Lower leg skin (tissue), 4 donors: ENCODE measurements at places on chromosomes 7 and 10.

- no peak for DNase-seq
Observed at GRCh38 chr10:121680879-121681655, 82.8 kb upstream of the FGFR2 start.

GRCh38 chr7:157518514-157519175 is 181.8 kb downstream of the DNAJB6 start:
- DNase-seq: no peak

DNA sequence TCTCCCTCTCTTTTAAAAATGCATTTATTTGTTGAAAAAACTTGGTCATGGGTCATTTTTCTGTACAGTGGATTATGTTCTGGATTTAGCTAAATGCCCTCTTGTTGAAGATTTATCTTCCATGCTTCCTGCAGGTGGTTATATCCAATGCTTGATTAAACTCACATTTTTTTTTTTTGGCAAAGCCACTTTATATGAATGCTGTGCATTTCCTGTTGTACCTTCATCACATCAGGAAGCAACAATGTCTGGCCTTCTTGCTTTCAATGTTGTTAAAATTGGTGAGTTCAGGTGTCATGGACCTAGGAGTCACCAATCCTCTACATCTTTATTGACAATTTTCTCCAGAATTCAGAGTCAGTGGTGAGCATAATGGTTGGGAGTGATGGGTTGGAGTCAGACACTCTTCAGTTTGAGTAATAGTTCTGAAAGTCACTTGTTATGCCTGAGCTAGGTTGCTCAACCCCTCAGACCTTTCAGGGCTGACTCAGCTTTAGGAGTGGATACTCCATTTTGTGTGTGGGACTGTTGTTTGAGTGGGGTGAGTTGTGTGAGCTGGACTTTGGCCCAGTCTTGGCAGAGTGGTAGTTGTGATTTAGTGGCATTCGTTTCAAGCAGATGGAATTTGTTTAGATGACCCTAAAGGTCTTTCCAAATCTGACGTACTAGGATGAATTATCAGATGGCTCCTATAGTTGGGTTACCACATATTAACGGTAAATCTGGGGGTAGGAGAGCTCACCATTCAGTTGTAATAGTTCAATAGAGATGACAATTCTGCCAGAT is 213.5 kb upstream of the ZNF32 start:
- no peak for DNase-seq

DNA sequence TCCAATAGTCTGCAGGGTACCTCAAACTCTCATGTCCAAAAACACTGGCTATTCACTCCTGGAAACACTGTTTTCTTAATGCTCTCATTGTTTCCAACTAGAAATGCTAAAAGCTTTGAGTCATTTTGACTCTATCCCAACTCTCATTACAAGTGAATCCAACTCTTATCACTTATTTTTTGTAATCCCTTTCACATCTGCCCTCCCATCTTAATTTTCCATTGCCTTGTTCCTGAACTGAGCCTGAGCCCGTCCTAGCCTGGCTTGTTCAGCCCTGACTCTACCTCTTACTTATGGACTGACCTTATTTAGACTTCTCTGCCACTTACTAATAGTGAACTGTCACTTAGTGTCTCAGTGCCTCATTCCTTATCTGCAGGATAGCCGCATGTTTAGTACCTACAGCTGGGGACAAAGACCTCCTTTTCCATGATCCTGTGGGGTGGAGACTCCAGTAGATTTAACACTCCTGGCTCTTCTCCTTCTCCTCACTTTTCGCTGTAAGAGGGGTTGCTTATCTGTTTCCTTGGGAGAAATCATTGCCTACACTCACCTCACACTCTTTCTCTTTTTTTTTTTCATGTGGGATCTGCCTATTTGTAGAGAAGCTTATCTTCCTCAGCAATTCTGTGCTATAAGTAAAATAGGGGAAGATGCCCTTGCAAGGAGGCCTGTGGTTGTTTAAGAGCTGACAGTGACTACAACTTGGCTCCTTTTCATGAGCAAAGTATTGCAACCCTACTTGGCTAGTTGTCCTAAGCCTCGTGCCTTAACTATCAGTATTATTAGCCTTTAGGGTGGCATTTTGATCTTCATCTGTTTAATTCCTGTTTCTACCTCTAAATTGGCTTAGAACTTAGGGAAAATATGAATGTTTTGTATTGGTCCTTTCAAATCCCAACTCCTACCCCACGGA is 56.4 kb downstream of the SLC16A12 start:
- no peak for DNase-seq

DNA sequence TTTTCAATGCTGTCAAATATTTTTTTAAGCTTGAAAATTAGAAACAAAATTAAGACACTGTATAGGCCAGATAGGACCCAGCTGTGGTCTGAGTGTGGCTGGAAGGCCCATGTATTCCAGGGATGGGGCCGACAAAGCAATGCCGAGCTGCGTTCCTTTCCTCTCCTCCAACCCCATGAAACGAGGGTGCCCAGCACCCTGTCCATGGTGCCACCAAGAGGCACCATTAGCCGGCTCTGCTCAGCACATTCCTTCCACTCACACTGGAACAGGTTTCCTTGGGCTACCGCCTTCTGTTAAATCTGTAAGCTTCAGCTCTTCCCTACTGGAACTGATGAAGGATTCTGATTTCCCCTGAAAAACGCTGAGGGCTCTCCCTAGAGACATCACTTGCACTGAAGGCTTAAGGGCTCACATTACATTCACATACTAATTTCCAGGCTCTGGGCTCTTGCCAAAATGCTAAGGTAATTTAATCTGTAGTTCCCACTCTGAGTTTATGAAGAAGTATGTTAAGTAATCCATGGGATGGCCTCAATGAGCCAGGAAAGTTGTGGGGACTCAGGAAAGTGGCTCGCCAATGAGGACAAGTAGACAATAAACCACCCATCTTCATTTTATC is 73.7 kb upstream of the CAMK2B start:
- DNase-seq: peak; percentile 31

GRCh38 chr10:115222039-115222438 is 128.9 kb downstream of the ATRNL1 start:
- no peak for DNase-seq

- DNase-seq: no peak
Observed at GRCh38 chr7:12244129-12244528, 33.0 kb downstream of the TMEM106B start.

GRCh38 chr7:46577394-46577793 is 656.3 kb upstream of the IGFBP3 start:
- DNase-seq: no peak

DNA sequence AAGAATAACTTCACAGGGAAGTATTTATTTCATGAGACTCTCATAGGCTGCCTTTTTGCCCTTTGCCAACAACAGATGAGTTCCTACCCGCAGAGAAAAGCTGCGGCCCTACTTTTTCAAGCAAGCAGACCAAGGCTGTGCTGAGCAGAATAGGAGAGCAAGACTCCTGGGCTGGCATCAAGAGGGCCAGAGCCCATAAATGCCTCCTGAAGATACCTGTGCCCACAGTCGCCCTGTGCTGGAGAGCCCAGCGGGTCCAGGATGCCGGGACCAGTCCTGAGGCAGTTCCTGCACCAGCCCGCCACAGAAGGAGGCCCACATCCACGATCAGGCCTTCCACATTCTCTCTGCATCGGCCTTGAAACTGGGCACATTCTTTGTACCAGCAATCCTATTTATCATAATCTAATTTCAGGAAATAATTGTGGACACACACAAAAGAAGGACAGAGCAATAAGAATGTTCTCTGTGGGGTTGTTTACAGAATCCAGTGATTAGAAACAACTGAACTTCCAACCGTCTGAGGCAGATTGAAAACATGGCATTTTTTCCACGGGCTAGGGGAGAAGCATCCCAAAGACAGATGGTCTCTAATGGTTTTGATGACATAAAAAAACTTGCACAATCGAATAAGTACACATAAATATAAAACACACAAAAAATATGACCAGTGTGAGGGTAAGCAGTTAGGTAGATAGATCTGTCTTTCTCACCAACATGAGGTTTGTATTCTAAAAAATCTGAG is 95.6 kb downstream of the CPXM2 start:
- peak; percentile 68 for DNase-seq

- DNase-seq: no peak
Observed at GRCh38 chr10:17257466-17258321, 29.7 kb downstream of the VIM start.

DNA sequence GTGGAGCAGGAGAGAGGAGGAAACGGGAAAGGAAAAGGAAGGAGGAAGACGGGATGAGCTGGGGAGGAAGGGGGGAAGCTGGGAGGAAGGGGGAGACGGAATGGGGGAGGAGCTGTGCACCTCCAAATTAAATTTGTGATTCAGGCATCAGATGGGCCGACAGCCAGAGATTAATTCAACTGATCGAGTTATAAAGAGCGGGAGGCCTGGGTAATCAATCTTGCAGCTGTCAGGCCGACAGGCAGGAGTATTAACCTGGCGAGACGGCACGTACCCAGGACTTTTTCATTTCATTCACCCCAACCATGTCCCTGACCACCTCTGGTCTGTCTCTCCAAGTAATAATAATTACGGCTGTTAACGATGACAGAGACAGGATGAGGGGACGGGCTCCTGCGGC is 26.2 kb downstream of the KAZALD1 start:
- no peak for DNase-seq

GRCh38 chr7:114658216-114658615 is 243.6 kb downstream of the FOXP2 start:
- DNase-seq: no peak

DNA sequence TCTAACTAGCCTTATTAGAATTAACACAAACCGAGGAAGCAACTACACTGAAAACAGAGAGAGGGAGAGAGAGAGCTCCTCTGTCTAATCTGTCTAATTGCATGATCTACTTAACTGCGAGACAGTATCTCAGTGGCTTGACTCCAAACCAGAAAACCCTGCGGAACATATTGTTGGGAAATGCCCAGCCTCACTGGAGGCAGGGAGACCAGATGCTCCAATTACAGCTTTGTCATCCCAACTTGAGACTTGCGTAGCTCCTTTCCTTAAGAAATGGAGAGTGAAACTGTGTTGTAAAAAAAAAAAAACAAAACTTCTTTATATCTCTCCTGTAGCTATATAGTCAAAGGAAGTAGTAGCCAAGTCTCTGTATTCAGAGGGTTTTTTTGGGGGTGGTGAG is 52.0 kb upstream of the ZNRF2 start:
- DNase-seq: no peak

GRCh38 chr7:117251687-117252086 is 71.2 kb downstream of the WNT2 start:
- DNase-seq: no peak

GRCh38 chr10:114256822-114257221 is 17.8 kb downstream of the VWA2 start:
- no peak for DNase-seq

DNA sequence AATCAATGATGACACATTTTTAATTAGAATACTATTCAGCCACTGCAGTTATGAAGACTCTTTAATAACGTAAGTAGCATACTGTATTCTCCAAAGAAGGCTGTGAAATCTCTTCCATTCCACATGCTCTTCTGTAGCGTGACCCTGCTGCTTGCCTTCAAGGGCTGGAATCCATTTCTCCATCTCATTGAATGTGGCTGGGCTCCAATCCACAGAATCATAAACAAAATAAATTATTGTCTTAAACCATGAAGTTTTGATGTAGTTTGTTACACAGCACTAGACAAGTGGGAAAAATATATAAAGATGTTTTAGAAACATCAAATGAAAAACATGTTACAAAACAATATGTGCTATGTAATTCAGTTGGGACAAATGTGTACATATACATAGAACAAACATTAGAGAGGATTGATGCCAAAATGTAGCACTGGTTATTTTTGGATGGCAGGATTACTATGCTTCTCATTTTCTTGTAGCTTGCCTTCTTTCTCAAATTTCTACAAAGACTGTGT is 410.8 kb upstream of the PODXL start:
- DNase-seq: no peak

GRCh38 chr7:142862786-142863400 is 8.0 kb downstream of the EPHB6 start:
- DNase-seq: no peak

GRCh38 chr10:95841661-95842498 is 65.9 kb upstream of the CC2D2B start:
- peak; percentile 63 for DNase-seq

GRCh38 chr7:143901332-143901667 is 676 bp downstream of the TCAF1 start:
- DNase-seq: no peak

GRCh38 chr7:110548372-110548771 is 542.6 kb upstream of the LRRN3 start:
- DNase-seq: no peak

DNA sequence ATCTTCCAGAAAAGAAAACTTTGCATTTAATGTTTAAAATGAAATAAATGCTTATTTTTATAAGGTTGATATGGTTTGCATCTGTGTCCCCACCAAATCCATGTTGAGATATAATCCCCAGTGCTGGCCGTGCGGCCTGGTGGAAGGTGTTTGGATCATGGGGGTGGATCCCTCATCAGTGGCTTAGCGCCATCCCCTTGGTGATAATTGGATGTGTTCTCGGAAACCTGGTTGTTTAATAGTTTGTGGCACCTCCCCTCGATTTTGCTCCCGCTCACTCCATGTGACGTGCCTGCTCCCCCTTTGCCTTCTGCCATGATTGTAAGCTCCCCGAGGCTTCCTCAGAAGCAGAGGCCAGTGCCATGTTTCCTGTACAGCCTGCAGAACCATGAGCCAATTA is 2.4 kb upstream of the MTPAP start:
- DNase-seq: peak; percentile 76

GRCh38 chr10:120552262-120552661 is 95.2 kb downstream of the PLPP4 start:
- no peak for DNase-seq

DNA sequence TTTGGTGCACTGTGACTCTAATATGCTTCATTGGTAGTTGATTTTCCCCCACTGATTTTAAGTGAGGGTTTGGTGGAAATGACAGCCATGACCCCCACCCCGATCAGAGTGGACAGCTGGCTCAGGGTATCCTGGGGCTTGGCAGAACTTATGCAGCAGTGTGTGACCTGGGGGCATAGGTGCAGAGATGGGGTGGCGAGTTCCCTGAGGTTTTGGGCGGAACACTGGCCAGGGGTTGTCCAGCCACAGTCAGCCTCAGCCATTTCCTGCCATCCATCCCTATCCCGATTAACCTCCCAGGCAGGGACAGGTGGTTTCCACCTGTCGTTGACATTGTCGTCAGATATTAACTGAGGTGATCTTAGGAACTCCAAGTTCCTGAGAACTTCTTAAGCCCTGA is 155.8 kb upstream of the CHST15 start:
- DNase-seq: no peak

DNA sequence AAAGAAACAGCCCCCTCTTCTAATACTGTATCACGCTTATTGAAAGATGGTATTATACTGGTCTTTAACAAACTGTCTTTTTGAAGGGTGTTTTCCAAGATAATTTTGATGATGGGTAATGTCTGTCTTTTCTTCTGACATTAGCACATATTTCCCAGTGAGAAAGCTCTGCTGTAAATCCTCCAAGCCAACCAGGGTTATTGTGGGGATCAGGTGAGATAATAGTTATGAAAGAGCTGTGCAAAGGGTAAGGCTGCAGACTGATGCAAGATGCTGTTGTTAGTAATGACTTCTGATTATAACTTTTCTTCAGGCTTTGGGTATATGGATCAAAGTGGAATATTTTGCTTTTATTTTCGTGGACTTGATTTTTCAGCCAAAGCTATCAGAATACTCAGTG is 581.7 kb downstream of the REEP3 start:
- no peak for DNase-seq
